H4 (cell line): ENCODE measurements at places on chromosomes 2 and 18. TPM values are rescaled to one million over a fixed set of nuclear protein-coding genes. Genes with fewer than 3 reads are reported as not detected.

Gene MAP3K19
- not detected in 2 replicates for total RNA-seq

Gene NEUROD1
- 0.10 and 0.12 TPM in 2 replicates for total RNA-seq

Gene CXCR1
- not detected in 2 replicates for total RNA-seq

Gene ARL4C
- total RNA-seq = 6.7 and 7.0 TPM in 2 replicates

Gene MSH2
- 38.0 and 44.1 TPM in 2 replicates for total RNA-seq

Gene RAB6D
- total RNA-seq = not detected in 2 replicates

Gene TMEFF2
- total RNA-seq = 5.0 TPM in 2 replicates

Gene DLX2
- total RNA-seq = 2.6 and 3.3 TPM in 2 replicates

Gene COL4A4
- 0.17 and 0.18 TPM in 2 replicates for total RNA-seq

DNA sequence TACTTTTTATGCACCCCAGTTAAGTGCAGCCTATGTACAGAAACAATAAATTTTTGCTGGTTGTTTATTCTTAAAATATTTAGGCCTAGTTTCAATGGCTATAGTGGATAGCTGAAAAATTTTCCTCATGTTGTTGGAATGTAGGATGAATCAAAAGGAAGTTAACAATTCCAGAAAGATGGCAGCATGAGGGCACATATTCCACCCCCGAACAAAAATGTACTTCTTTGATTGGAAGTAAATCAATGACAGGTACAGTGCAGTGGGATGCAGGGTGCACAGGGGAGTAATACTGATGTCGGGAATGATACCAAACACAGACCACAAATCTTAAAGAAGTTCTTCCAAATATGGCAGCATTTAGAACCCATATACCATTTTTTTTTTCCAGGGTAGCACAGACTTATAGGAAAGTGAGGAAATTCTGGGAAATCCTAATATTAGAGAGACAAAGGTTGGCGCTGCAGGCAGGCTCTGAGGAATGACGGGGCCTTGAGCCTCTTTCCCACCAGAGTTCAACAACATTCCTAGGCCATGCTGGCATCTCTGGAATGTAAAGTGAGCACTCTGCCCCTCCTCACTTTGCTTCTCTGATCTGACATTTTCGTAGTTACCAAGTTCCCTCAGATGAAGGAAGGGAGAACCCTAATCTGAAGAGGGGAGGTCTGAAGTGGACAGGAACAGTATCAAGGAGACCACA, 36.6 kb upstream of the IKZF2 start:
- DNase-seq = peak; percentile 54

GRCh38 chr2:188176620-188177019, 115.1 kb upstream of the GULP1 start:
- no peak for DNase-seq

GRCh38 chr2:168596881-168597655, 141.0 kb downstream of the CERS6 start:
- DNase-seq = no peak

DNA sequence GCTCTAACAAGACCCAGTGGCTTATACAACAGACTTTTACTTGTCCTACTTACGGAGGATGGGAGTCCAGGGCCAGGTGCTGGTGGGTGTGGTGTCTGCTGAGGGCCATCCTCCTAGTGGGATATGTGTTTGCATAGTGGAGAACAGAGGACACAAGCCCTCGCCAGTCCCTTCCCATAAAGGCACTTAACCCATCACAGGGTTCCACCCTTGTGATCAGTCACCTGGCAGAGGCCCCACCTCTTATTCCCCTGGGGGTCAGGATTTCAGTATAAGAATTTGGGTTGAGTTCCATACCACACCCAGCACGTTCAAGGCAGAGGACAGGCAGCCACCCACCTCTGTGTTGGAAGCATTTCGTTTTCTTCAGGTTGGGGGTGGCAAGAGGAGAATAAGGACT, 259.0 kb downstream of the AGAP1 start:
- no peak for DNase-seq

DNA sequence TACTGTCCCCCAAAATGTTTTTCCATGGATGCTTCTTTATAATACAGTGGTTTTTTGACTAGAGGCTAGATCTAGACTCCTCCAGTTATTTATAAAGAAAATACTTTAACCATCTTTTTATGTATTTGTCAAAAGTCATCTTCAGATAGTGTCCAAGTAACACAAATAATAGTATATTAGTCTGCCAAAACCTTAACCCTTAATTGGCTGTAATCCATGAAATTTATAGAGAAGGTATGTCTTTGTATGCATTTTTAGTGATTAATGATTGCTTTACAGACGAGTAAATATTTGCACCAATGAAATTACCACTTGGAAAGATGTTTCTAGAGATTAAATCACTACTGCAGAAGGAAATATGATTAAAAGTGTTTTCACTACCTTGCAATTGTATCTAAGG, 451.8 kb upstream of the NRXN1 start:
- no peak for DNase-seq

DNA sequence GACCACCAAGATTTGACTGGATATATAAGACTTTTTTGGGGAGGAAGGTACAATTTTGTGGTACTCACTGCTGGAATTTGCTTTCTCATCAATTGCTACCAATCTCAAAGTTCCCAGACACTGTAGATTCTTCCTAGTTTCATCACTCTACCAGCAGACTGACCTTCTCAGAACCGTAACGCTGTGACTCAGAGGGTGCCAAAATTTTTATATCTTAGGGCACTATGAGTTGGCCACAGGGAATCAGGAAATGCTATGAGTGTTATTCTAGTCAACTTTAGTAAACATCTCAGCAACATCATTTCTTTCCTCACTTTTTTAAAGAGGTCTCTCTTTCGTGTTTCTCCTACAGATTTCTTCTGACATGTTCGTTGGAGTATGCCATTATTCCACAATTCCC, 499.0 kb downstream of the TMX3 start:
- no peak for DNase-seq

GRCh38 chr2:128520791-128521190, 202.1 kb upstream of the HS6ST1 start:
- peak; percentile 79 for DNase-seq

- no peak for DNase-seq
Observed at GRCh38 chr2:98854682-98855081, 81.3 kb downstream of the CRACDL start.
